ENCODE measurements at places on chromosomes 4 and X. TPM values are rescaled to one million over a fixed set of nuclear protein-coding genes. Genes with fewer than 3 reads are reported as not detected.

The KCND1 gene
- polyA plus RNA-seq = 1.4 TPM

The POLA1 gene
- polyA plus RNA-seq = 17.7 TPM

The ATP1B4 gene
- 296 TPM for polyA plus RNA-seq

The TRPC3 gene
- polyA plus RNA-seq = 0.19 TPM

The CT45A1 gene
- not detected for polyA plus RNA-seq

The SERPINA7 gene
- not detected for polyA plus RNA-seq
